ENCODE measurements at places on chromosomes 3 and 15.

- no peak for DNase-seq
Measured at GRCh38 chr3:73280746-73281145, 219.3 kb downstream of the EBLN2 start.

DNA sequence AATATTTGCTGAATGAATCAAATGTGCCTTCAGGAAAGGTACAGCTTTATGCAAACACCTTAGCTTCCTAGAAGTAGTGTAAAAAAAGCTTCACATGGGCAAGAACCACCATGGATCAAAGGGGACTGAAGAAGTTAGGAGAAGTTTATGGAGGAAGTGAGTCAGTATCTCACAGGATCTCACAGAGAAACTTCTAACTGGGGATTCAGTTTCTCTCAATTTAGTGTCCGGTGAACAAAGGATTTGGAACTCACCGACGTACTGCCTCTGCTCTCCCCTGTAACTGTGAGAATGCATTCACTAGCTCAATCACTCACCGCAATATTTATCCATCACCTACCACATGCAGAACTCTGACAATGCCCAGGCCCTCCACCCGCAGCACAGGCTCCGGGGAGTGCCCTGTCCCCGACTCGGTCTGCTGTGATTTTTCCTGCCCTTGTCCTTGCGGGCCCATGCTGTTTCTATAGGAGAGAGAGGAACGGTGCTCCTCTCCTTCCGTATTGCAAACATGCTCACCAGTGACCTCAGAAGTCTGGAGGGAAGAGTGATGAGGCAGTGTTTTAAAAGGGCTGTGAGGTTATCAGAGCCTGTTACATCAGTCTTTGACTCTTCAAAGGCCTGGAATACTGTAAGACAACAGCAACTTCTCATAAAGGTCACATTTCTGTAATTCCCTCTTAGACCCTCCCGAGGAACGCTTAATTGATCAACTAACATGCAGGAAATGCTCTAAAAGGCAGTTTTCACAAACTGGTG, 222.5 kb upstream of the ICE2 start:
- no peak for DNase-seq

DNA sequence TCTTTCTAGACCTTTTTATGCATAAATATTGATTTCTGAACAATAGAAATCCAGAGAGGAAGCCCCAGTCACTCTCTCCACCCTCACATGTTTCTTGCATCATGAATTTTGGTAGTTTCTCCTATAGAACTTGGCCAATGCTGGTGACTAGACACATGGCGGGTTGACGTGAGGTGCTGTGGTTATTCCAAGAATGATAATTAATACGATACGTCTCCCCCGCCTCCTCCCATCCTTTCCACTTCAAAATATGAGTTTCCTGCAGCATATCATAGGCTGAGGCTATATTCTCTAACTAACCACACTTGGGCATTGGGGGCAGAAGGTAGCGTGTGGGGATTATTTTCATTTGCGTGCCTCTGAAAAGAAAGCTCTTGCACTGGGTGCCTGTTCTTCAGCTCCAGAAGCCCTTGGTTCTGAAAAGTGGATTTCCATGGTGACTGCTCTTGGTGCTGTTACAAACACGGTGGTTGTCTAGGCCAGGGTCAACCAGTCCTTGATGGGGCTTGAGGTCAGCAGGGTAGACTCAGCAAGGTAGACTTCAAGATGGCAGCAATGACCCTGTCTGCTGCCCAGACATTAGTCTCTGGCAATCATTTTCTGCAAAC, 5.3 kb downstream of the TNFSF10 start:
- DNase-seq: no peak

DNA sequence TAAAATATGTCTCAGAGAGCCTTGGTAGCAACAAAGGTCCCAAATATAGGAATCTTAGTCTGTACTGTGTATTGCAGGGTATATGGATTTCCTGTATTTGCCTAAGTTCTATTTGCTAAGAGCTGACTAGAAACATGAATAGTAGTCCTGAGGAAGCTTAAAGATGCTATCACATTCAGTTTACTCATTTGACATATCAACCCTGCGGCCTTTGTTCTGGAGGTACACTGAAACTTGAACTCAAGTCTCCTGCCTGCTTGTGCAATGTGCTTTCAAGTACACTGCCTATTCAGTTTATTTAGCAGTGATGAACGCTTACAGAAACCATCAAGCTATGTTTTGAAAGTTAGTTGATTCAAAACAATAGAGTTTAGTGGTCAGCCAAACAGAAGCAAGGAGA, 21.1 kb downstream of the IL1RAP start:
- DNase-seq: no peak

- no peak for DNase-seq
Measured at GRCh38 chr3:13748276-13748879, 131.5 kb downstream of the WNT7A start.

GRCh38 chr15:66285533-66286280, 7.7 kb upstream of the DIS3L start:
- no peak for DNase-seq

DNA sequence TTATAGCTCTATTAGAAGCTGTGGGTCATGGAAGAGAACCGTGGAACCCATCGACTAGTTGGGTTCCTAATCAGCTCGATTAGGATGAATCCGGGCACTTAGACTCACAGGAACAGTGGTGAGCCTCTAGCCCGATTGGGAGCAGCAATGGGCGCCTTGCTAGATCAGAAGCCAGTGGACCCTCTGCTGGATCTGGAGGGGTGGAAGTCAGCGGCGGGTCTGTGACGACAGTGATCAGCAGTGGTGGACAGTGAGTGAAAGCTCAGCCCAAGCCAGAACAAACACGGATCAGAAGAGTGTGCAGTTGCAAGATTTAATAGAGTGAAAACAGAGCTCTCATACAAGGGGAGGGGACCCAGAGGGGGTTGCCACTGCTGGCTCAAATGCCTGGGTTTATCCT, 1170.2 kb downstream of the OTOL1 start:
- no peak for DNase-seq

GRCh38 chr3:194304186-194304917, 46.8 kb downstream of the CPN2 start:
- no peak for DNase-seq

DNA sequence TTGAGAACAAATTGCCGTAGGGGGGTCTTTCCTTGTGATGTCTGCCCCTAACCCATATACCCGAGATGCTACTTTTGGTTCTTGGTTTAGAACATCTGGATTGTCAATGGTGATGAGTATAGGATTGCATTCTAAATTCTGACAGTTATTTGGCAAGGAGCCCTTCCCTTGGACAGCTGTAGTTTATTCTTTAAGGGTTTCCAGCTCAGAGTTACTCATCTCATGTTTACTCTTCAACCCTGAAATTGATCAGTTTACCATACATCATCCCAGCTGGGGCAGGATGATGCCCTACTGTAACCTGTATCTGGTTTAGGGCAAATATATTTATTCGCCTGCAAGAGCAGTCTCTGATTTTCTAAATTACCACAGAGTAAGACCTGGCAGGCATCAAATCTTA, 85.7 kb upstream of the XCR1 start:
- no peak for DNase-seq

DNA sequence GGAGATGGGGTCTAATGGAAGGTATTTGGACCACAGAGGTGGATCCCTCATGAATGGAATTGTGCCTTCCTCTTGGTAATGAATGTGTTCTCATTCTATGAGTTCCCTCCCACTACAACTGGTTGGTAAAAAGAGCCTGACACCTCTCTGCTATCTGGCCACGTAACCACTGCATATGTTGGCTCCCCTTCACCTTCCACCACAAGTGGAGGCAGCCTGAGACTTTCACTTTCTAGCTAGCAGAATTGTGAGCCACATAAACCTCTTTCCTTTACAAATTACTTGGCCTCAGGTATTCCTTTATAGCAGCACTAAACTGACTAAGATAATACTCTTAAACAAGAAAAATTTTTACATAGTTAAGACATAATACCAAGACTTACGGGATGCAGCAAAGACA, 155.3 kb downstream of the NR1I2 start:
- DNase-seq: no peak

DNA sequence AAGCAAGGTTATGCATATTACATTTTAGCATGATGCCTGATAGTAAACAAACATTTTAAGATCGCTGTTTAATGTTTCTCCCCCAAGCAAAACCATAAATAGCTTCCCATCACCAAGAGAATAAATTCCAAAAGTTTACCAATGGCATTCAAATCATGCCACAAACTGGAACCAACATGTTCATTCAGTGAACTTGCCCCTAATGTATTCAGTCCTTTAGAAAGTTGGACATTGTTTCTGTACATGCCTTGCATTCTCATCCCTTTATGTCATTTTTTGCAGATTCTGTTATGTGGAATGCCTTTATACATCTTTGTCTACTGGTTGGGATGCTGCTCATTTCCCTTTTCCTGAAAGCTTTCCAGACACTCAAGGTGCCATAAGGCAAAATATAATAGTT, 105.5 kb downstream of the PYDC2 start:
- DNase-seq: no peak

- no peak for DNase-seq
Measured at GRCh38 chr3:187000711-187001151, 70.4 kb downstream of the ST6GAL1 start.

All from NCI-H774 (cell line).